ENCODE measurements at places on chromosomes 7 and 10.

DNA sequence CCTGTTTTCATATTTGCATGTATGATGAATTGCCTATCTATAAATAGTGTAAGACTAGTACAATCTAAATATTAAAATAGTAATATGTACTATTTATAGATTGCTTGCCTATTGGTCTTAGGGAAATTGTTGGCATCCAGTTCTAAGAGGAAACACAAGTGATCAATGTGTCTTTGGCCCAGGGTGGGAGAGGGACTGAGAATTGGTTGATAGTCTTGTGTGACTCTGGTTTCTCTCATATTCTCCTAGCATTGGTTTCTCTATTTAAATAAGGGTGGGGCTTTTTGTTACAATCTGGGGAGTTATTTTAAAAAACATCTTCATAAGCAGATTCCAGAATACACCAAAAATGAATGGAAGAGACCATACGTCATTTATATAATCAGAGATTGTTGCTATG is 250.1 kb downstream of the EXOC4 start:
- DNase-seq, result no peak

DNA sequence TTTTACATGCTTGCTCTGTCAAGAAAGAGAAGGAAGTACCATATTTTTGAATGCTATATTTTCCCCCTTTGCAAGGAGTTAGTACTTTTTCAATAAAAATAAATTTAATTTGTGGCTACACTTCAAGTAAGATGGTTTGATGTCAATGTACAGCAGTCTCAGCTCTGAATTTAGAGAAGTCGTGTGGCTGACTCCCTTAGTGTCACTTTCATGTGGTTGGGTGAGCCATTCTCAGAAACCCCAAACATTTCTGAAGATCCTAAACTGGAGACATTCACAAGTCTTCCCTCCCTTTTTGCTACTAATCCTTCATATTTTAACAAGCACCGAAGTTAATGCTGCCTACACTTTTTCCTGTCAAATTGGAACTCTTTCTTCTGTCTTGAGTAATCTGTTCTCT is 244.4 kb downstream of the DYNC1I1 start:
- no peak for DNase-seq

DNA sequence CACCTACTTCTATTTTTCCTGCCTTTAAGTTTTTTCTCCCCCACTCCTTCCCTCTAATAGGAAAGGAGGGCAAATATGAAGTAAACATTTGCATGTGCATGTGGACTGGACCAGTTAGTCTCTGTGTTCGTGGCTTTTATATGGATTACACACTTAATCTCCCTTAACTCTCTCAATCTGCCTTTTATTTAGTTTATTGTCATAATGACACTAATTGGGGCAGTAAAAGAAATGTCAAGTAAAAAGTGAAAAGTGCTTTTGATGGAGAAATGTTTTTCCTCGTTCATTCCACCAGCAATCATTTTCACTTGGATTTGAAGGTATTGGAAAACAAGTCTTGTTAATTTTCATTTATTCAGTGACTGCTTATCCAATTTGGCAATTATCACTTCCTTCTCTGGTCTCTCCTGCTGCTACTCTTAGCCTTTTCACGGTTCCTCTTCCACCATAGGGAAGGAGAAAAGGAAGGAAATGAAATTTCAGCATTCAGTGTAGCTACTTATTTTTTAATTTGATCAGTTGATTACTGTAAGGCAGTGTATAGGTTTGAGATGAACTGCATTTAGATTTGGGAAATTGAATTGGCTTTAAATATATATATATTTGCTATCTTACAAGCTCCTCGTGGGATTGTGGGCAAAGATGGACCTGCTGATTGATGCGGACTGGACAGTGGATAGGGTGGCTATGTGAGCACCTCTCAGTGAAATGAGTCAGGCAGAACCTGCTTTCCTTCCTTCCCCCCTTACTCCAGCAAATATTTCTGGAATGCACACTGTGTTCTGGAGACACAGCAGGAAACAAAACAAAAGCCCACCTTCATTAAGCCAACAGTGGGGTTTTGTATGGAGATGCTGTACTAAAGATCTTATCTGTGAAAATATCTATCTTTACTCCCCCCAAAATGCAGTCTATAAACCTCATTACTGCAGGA is 77.5 kb downstream of the LRRC4 start:
- DNase-seq, result no peak

DNA sequence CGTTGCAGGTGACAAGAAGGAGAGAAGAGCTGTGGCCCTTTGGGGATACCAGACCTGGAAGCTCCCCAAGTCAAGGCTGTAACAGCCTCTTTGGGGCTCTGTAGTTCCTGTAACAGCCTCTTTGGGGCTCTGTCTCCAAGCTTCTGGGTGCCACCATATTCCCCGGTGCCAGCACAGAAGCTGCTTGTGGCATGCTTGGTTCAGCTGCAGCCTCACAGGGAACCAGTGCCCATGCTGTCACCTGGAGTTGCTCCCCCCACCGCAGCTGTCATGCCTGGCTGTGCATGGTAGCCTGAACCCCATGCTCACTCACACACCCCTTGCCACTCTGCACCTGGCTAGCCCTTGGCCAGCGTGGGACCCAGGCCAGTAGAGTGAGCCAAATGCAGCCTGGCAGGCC is 109.1 kb downstream of the ELAPOR2 start:
- peak; percentile 12 for DNase-seq

DNA sequence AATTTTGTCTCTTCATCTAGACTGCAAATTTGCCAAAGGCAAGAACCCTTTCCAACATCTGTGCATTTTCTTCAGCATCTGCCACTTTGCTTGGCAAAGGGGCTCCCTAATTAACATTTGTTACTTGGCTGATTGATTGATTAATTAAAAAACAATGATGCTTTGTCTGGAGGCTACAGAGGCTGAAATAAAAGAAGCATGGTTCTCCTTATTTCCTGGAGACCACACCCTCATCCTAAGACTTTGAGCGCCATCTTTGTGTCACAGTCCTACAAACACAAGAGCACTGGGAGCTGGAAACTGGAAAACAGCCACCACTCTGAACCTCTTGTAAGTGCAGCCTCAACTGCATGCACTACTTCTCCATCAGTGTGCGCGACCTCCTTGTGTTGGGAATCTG is 189.2 kb downstream of the C7orf25 start:
- no peak for DNase-seq

DNA sequence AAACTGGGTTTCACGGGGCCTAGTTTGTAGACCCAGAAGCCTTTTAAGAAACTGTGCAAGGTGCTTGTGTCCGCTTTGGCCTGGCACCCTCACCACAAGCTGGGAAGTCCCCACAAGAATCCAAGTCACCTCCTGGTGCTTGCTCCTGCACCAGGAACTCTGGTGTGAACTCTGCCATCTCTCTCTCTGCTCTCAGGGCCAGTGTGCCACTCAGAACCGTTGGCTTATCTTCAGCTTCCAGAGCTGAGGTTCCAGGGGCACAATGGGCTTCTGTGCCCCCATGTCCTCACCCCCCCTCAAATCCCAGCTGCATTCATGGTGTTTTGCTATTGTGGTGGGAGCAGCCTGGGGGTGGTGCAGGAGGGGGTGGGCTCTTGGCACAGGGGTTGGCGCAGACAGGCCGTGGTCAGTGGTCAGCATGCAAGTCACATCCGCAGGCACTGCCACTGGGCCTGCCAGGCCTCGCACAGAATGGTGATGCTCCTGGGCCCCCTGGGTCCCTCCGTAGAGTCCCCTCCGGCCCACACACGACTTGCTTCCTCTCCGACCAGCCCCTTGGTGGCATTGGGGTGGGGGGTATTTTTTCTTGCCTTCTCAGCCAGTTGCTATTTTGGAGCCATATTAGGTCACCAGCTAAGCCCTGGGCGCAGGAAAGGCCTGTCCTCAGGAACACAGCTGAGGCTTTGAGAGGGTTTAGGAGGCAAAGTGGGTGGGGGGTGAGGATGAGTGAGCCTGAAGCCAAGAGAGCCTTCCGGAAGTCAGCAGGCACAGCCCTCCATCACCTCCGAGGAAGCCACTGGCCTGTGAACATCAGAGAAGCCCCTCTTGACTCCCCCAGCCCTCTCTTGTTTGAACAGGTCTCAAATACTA is 3.0 kb downstream of the ZCCHC24 start:
- no peak for DNase-seq

DNA sequence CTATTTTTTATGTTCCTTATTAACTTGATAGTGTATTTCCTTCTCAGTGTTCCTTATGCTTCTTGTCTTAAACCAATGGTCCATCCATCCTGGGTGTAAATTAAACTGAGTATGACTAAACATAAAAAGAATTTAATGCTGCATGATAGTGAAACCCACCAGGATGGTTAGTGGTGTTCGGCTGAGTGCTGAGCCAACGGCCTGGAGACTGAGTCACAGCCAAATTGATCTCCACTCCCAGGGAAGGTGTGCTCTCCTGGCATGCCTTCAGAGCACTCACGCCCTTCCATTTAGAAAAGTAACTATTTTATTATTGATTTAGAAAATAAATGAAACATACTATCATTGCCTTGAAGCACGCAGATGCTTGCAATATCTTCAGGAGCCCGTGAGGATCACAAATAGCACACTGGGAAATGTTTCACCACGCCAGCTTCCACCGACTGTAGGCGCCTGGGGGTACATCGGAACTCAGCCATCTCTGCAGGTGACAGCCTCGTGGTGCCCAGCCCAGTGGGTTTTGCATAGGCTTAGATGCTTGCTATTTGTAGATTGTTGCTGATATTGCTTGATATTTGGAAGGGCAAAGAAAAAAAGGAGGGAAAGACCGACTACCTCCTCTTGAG is 40.0 kb upstream of the LOXL4 start:
- DNase-seq, result no peak

GRCh38 chr10:84453303-84453702 is 124.9 kb downstream of the CCSER2 start:
- no peak for DNase-seq

DNA sequence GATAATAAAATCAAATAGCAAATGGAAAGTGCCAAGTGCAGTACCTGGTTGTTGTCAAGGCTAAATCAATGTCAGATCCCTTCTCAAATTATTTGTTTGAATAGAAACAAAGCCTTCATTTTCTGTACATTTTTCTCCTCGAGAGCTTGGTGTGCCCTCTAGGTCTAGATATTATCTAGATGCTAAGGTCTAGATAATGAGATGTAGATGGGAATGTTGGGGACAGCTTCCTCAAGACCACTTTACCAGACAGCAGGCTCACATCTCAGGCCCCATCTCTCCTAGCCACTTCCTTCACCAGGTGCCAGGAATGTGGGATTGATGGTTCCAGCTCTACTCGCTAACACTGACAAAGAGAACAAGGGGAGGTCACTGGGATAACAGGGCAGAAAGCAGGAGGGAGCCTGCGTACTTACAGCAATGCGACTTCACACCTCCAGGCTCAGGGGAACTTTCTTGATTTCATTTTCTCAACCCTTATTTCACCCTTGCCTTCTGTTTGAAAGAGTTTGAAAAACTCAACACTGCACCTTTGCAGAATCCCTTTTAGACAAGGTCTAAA is 451.4 kb upstream of the VSTM2A start:
- no peak for DNase-seq

DNA sequence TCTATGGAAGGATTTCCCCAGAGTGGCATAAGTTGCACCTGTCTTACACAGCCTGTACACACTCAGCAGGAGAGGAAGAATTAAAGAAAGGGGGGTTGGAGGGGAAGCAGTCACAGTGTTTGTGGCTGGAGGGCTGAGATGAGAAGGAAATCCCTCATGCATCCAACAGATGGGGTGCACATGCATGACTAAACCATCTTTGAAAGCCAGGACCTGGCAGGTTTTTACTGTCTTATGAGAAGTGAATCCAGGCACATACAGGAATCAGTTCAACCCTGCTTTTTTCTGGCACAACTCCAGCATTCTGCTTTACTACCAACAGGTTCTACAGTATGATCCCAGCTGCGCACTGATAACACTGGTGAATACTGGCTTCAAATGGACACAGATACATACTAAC is 107.7 kb downstream of the CACNA2D1 start:
- DNase-seq, result no peak

GRCh38 chr7:83466956-83467355 is 182.0 kb downstream of the SEMA3E start:
- DNase-seq, result no peak

DNA sequence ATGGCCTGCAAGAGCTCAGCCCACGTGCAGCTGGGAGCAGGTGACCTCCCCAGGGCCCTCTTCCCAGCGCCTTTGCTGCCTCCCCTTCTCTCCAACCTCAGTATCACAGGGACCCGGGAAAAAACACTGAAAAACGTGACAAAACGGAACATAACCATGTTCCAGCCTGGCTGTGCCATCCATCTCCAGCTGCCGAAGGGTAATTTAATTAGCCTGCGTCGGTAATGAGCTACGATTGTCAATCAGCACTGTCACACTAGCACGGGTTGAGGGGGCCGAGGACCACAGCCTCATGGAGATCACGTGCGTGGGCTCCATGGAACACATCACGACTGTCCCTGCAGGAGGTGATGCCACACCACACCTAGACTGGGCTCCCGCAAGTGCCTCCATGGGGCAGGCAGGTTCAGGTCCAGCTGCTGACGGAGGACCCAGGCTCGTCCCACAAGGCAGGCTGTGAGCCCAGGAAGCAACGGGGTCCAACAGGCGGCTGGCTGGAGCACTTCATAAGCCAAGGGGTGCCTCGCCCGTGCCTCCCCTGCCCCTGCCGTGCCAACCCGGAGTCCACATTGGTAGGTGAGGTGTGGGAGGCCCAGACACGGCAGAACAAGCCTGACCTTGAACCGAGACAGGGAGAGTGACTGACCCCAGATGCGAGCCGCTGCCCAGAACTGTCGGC is 199.5 kb downstream of the ELFN1 start:
- DNase-seq, result no peak

- no peak for DNase-seq
These were observed 7.0 kb upstream of the HOXA11 start for GRCh38 chr7:27191833-27192545.

DNA sequence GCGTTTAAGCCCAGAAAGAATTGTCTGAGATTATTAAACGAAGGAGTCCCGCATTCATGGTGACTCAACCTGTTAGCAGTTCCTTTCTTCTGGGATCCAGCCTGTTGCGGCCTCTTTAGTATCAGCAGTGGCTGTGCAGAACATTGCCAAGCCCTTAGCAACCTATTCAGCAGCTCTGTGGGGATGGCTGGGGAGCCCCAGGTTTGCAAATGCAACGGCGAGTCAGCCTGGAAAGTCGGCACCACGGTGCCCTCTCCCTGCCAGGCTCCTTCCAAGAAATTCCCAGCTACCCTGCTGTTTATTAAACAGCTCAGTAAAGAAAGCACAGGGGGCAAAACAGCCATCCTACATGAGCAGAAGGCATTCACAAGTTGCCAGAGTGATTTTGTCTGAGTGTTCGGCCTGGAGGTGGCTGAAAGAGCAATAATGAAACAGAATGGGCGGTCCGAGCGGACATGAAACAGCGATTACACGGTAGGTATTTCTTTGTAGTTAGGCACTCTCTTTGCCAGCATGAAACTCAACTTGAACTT is 198.3 kb downstream of the BAMBI start:
- DNase-seq, result no peak

DNA sequence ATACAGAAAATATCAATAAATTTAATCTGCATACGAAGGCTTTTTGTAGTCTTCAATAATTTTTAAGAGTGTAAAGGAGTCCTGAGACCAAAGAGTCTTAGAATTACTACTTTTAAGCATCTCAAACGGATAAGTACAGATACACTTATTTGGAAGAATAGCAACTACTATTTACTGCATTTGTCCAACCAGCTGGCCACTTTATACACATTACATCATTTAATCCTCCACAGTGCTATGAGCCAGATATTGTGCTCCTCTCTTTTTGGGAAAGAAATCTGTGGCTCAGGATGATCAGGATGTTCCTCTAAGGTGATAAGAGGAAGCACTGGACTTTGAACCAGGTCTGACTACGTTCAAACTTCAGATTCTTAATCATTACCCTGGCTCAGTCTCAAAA is 588.6 kb upstream of the LRRTM3 start:
- DNase-seq, result no peak

- no peak for DNase-seq
These were observed 44.0 kb downstream of the CREB3L2 start for GRCh38 chr7:137957887-137958286.

Measured in GM13976 (cell line).